Activated CD4-positive, CD25-positive, alpha-beta regulatory T cell treated with anti-CD3 and anti-CD28 coated beads, Interleukin-2, amount 50 U/mL, for 16 hours (primary cell): ENCODE measurements at places on chromosomes 12 and 14.
A peak's percentile ranks its signal among the peaks of the same experiment; 100 is the strongest.

GRCh38 chr12:50765095-50765911 lies 1.4 kb downstream of the ATF1 start:
- DNase-seq: peak; percentile 43

DNA sequence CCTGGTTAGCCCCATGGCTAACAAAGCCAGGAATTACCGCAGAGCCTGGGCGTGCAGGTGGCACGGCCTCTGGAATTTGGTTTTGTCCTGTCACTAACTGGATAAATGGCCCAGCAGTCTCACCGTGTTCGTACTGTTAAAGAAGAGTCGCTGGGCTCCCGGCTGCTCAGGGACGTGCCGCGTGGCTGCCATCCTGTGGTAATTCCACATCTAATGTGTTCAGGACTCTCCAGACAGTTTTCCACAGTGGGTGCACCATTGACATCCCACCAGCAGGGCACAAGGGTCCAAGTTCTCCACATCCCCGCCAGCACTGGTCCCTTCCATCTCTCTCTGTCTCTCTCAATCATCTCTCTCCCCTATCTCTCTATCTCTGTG lies 19.6 kb downstream of the NOC4L start:
- DNase-seq: no peak

DNA sequence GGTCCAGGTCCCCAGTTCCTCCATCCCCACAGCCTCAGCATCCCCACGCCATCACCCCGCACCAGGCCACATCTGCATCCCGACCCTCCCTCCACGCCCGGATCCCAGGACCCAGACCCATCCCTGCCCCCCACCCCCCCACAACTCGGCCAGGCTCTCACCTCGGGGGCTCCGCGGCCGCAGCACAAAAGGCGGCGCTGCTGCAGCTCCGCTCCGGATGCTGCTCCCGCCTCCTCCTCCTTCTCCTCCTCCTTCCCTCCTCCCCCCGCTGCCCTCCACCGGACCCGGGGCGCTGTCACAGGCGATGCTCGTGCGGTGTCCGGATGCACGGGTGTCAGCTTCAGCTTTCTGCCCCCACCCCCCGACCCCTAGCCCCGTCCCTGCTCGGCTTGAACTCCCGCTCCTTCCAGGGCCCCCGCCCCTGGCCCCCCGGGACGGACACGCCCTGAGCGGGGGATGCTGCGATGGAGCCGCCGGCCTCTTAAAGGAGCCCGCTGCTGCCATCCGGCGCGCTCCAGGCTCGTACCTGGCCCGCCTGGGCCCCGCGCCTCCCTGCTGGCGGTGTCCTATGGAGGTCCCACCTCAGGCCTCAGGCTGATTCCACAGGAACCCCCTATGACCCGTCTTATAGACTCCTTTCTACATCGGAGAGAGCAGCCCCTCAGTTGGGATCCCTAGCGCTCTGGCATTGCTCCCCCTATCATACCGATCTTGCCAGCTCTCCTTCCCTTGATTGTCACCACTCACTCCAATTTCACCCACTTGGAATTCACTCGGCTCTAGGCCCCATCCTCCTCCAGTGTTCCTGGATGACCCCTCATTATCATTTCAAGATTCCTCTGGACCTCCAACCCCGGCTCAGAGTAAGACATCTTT lies at the start of gene MAP3K12:
Gene MAP3K12 (minus strand): TSS at position 193 of the 876 bp plus-strand sequence. CDS start 12,067 bp downstream, outside the sequence.
- no peak for DNase-seq

GRCh38 chr14:75339059-75339458 lies 60.4 kb downstream of the FOS start:
- no peak for DNase-seq

DNA sequence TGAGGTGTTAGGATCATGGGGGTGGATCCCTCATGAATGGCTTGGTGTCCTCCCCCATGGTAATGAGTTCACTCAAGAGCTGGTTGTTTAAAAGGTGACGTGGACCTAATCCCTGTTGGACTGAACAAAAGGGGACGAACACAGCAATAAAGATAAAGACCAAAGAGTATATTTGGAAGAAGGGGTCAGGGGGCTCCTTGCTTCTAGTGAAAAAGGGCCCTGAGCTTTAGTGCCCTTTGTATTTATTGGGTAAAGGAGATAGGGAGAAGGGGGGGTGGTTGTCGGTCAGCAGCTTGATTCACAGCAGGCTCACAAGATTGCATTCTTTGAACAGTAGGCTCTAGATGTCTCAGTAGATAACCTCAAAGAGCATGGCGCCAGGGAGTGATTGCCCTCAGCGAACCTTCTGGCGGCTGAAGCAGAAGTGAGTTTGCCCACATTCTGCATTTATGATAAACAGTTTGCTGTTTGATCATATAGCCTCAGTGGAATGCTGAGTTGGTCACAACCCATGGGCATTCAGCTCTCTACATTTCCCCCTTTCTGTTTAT lies 25.9 kb upstream of the MAPKAPK5 start:
- DNase-seq: no peak

GRCh38 chr12:52818388-52818787 lies 4.5 kb upstream of the KRT4 start:
- no peak for DNase-seq

- no peak for DNase-seq
Measured at GRCh38 chr14:67512463-67513310, 20.4 kb upstream of the PLEKHH1 start.

- no peak for DNase-seq
Measured at GRCh38 chr14:66955159-66955558, 234.1 kb upstream of the GARIN2 start.

- DNase-seq: no peak
Measured at GRCh38 chr12:41663598-41664265, 475.6 kb downstream of the PDZRN4 start.

GRCh38 chr14:58072288-58073071 lies 79.5 kb downstream of the ARMH4 start:
- DNase-seq: no peak

DNA sequence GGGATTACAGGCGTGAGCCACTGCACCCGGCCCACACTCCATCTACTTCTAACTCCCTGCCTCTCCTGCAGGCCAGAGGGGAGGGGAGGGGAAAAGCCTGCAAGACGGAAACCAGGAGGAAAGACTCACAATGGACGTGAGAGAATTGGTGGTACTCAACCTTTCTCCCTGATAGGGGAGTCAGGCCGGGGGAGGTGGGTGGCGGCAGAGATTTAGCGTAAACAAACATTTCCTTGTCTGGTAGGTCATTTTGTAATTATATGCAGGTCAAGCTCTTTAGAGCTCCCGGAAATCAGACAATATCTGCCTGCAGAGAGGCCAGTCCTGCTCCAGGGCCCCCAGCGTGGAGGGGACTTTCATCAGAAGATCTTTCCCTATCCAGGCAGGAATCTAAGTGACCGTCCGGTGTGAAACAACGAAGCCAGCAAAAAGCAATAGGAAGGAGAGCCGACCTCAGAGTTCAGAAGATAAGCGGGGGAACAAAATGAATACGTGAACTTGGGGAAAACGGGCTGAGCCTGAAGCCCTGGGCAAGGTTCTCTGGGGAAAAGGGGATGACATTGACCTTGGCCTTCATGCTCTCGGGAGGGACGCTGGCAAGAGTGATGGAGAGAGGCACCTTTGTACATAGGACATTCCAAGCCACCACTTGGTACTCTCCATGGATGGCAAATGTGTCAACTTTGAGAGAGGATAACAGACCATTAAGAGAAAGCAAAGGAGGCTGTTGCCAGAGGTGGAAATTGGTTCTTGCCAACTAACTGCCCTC lies 62.3 kb downstream of the SPRING1 start:
- no peak for DNase-seq

- no peak for DNase-seq
Measured at GRCh38 chr12:27865421-27865820, 85.4 kb upstream of the MANSC4 start.

- no peak for DNase-seq
Measured at GRCh38 chr12:106941481-106942156, 14.1 kb upstream of the TMEM263 start.

- no peak for DNase-seq
Measured at GRCh38 chr14:20477211-20477876, 8.1 kb downstream of the PNP start.

DNA sequence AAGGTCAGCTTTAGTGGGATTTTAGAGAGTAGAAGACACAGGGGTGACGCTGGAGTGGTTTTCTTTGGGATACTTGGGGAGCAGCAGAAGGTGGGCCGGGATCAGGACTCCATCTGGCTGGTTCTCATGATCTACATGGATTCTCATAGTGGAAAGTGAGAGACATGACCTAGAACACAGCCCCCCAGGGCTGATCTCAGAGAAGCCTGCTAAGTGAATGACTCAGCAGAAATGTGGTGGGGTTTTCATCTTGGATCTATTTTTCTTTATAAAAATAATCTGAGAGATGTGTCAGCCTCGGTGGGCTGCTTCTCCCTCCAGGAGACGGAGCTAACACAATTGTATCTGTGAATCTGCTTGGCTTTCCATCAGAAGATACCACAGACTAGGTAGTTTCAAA lies 484.4 kb downstream of the TMEM121 start:
- DNase-seq: no peak

DNA sequence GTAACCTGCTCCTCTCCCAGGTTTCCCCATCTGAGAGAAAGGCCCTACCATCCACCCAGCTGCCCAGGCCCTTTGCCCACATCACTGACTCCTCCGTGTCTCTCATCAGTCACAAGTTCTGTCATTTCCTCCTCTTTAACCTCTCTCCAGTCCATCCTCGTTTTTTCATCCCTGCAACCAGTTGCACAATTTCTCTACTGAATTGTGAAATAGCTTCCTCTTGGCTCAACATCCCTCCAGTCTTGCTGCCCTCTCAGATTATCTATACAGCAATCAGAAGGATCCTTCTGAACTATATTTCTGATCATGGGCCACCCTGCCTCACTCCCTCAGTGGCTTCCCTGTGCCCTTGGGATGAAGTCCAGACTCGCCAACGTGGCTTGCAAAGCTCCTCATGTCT lies 6.8 kb downstream of the FAM161B start:
- no peak for DNase-seq

GRCh38 chr14:53011053-53011462 lies 60.2 kb upstream of the FERMT2 start:
- no peak for DNase-seq
